ENCODE measurements at places on chromosomes 7 and 10.

- DNase-seq, result no peak
Observed at GRCh38 chr10:61471491-61471890, 18.3 kb upstream of the TMEM26 start.

GRCh38 chr10:67807855-67808456, 30.0 kb downstream of the DNAJC12 start:
- no peak for DNase-seq

DNA sequence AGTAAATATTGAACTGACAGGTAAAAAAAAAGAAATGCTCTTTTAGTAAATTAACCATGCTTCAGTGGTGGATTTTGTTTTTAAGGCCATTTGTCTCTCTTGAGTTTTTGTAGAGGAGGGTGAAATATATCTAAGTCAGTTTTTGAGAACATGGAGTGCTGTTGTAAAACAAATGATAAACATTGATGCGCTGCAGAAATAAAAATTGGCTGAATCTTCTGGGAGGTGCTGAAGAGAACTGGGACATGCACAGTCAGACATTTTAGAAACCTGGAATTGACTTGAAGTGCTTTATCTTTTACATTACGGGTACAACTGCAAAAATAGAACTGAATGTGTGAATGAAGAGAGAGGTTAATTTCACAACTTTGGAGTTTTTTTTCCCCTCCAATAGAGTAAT, 203.0 kb upstream of the HDAC9 start:
- DNase-seq, result no peak

DNA sequence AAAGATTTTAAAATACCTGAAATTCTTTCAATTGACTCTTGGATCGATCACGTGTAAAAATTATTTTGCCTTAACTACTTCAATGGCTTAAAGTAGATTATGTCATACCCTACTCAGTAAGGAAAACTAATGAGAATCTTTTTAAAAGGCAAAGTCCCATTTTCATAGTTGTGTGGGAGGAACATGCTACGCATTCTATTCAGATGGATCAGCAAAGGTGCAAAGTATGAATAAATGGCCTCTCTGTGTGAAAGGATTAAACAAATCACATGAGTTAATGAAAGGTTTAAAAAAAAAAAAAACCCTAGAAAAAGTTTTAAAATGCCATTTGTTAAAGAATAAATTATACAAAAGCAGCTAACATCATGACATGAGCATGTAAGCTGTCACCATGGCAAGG, 77.1 kb downstream of the ENO4 start:
- DNase-seq, result no peak

- DNase-seq, result no peak
Observed at GRCh38 chr7:28472332-28472731, 60.0 kb downstream of the CREB5 start.

DNA sequence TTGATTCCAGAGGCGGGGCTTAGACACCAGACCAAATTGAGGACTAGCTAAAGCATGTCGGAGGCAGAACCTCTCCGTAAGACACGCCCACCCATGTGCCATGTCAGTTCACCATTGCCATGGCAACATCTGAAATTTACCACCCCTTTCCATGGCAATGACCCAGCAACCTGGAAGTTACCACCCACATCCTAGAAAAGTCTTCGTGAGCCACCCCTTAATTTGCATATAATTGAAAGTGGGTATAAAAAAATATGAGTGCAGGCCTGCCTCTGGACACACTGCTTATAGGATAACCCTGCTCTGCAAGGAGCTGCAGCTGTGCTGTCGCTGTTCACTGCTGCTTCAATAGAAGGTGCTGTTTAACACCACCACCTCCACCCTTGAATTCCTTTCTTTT, 28.0 kb downstream of the TMEM270 start:
- DNase-seq, result no peak

DNA sequence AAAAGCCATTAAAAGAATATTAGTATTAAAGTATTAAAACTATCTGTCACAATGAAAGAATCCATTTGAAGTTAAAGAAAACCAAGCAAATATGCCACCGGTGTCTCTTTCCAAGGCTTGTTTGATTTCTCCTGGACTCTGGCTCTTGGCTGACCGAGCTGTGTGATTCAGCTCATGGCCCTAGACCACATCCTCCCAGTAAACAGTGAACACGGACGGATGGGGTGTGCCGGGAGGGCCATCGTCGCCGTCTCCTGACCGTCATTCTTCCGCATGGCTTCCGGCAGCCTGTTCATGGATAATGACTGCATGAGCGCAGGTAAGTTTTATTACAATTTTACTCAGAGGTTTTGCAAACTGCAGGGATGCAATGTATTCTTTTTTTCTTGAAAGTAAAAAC, 218.5 kb downstream of the DNAJB6 start:
- no peak for DNase-seq

DNA sequence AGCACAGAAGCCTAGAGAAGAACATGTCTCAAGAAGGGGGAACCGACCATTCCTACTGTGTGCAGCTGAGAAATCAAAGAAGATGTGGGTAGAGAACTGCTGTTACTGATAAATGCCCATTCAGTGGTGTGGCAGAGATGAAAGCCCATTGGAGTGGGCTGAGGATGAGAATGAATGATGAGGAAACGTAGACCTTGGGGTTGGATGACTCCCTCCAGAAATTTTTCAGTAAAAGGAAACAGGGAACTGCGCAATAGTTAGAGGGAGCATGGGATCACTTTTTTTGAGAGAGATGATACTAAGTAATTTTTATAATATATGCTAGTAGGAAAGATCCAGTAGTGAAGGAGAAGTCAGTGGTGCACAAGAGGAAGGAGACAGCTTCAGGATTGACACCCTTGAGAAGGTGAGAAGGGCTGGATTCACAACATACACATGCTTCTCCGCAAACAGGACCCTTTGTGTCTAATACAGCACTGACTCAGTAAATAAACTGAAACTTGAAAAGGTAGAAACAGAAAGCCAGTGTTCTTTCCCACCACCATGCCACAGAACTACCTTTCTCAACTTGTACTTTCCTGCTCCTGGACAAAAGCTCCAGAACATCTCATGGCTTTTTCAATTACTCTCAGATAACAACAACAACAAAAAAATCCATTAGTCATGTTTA, 104.7 kb upstream of the IL6 start:
- no peak for DNase-seq

DNA sequence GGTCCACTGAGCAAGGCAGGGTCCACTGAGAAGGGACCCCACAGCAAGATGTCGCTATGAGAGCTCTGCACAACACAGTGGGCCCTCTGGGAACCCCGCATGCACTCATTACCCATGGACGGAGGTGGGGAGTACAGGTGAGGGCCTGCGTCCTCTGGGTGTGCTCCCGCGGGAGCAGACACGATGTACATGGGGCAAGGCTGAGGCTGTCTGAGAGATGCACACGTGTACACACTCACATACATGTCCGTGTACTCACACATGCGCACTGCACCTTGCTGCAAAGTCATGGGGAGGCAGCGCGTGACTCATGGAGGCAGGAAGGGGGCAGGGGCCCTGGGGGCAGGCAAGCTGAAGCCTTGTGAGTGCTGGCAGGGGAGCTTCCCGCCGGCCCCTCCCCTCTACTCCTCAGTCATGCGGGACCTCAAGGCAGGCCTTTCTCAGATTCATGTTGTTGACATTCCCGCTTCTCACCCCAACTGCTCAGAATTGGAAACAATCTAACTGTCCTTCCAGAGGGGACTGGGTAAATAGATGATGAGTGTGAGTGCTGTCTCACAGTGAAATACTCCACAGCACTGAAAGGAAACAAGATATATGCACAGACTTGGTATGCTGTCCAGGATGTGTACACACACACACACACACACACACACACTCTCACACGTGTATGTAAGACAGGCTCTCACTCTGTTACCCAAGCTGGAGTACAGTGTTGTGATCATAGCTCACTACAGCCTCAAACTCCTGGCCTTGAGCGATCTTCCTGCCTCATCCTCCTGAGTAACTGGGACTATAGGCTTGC, 40.0 kb downstream of the GOLGA7B start:
- no peak for DNase-seq

GRCh38 chr7:102395592-102395872, 631 bp upstream of the PRKRIP1 start:
- DNase-seq, result no peak

DNA sequence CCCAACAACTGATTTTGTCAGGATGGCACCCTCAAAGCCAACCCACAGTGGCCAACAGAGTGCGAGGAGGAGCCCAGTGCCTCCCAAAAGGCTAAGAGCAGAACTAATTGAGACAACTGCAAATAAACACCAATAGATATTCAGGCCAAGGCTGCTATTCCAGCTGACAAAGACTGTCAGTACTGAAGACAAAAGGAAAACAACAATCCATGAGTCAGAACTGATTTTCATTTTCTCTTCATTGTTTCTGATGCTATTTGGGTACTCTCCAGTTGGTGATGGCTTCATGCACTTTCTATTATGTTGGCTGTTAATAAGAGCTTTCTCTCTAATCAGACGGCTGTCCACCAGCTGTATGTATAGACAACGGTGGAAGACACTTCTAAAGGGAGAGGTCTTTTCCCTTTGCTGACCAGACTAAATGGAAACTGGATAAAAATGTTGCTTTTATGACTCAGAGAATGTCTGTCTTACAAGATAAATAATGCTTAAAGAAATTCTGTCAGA, 515.9 kb downstream of the PARD3 start:
- no peak for DNase-seq

DNA sequence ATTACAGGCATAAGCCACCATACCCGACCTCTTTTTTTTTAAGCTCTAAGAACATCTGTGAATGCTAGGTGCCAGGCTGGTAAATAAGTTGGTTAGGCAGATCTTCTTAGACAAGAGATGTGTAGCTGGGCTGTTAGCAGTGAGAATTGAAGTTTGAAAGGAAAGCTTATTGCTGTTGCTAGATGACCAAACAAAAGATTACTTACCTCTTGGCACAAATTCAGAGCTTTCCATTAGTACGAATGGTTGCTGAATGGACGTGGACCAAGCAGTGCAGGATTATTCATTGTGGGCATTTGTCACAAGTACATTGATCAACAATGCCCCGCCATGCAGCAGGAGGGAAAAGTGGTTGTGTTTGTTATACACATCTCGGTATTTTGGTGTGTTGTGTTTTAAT, 131.2 kb downstream of the GFRA1 start:
- DNase-seq, result no peak

DNA sequence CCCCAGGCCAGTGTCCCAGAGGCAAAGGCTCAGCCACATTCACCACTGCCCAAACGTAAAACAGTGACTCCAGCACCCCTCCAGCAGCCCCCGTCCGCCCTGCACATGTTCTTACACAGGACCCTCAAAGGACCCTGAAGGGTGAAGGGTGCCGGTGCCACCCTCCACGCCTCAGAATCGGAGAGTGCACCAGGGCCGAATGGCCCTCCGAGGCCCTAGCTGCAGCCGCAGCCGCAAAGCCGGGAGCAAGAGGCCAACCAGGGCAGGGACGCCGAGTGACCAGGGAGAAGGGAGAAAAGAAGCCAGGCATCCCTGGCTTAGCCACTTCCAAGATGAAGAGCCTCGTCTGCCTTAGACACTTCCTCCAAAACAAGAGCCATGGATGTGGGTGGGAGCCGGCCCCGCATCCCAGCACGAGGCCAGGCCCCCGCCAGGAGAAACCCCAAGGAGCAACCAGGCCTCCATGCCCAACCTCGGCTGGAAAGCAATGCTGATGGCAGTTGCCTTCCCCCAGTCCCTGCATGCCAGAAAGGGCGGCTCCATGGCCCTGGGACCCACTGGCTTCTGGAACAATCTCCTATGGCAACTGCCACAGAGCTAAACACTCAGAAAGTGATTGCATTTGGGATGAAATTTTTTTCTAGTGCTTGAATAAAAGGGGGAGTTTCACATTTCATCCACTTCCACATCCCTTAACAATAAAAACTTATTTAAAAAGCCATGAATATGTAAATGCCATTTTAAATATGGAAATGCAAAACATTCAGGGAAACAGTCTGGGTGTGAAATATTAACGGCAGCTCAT, 92.3 kb downstream of the MAD1L1 start:
- DNase-seq, result no peak

- no peak for DNase-seq
Observed at GRCh38 chr7:141949021-141949420, 2.2 kb upstream of the CLEC5A start.

DNA sequence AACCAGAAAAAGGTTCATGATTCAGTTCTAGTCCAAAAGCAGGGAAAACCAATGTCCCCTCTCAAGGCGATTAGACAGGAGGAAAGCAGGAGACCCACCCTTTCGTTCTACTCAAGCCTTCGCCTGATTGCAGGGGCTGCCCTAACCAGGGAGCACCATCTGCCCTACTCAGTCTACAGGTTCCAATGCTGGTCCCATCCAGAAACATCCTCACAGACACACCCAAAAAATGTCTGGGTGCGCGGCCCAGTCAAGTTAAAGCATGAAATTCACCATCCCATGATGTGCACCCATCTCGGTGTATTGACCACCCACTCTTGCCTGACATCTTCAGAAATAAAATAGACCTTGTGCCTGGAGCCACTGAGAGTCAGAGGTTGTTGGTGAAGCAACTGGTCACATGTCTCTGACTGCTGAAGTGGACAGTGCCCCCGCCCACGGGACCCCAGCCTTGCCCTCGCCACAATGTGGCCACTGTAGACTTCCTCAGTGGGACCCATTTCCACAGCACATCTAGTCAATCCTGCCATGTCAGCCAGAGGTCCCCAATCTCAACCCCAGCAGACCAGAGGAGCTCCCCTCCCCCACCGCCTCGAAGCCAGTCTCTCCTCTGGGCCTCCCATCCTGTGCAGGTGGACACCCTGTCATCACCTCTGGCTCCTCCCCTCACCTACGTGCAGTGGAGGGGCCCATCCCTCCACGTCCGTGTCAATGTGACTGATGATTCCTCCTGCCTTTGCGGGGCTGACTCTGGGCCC, 116.3 kb upstream of the PPP2R2D start:
- no peak for DNase-seq
